ENCODE measurements at places on chromosomes 4 and X. TPM values are rescaled to one million over a fixed set of nuclear protein-coding genes. Genes with fewer than 3 reads are reported as not detected.

DNA sequence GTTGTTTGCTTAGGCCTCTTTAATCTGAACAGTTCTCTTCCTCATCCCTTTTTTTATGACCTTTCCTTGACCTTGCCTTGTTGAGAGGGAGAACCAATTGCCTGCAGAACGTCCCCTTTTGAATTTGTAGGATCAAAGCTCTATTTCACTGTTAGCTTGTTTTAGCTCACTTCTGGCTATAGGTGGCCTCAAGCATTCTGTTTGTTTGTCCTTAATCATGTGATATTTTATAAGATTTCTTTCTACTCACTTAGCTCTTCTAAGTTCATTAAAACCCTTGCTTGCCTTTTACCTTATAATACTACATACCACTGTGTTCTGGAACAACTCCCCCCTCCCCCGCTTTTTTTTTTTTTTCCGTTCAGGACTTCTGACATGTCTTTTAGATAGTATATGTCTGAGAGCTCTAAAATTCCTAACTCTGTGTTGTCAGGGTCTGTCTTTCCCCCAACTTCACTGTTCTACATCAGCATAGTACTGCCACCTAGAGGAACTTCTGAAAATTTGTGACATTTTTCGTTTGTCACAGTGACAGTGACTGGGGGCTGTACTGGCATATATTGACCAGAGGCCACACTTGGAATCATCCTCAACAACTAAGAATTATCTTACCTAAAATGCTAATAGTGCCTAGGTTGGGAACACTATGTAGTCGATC, 128.5 kb downstream of the LARP7 start:
- H3K27me3 ChIP-seq = no peaks in the 10 kb centered on the region
- no peaks in the 10 kb centered on the region for H3K36me3 ChIP-seq
- H3K4me3 ChIP-seq = no peak overlapping the region

- no peak overlapping the region for H3K4me3 ChIP-seq
- no peaks in the 10 kb centered on the region for H3K36me3 ChIP-seq
- H3K4me1 ChIP-seq = no peaks in the 10 kb centered on the region
- no peak for DNase-seq
- H3K27ac ChIP-seq = no peak overlapping the region
These were observed 82.7 kb downstream of the OTC start for GRCh38 chrX:38435130-38435529.

GRCh38 chr4:88818631-88819470, 121.2 kb upstream of the NAP1L5 start:
- H3K4me1 ChIP-seq = peaks cover 5% of the 10 kb centered on the region
- peak; percentile 23 for DNase-seq
- no peak overlapping the region for H3K4me3 ChIP-seq

GRCh38 chrX:154488336-154489075, 1.9 kb downstream of the SLC10A3 start:
- H3K4me3 ChIP-seq = no peak overlapping the region
- DNase-seq = no peak
- H3K36me3 ChIP-seq = peaks cover 35% of the 10 kb centered on the region
- H3K27ac ChIP-seq = no peak overlapping the region

GRCh38 chrX:154737136-154737535, 13.7 kb downstream of the GAB3 start:
- no peaks in the 10 kb centered on the region for H3K27me3 ChIP-seq
- peaks cover 63% of the 10 kb centered on the region for H3K4me1 ChIP-seq
- DNase-seq = no peak
- H3K27ac ChIP-seq = peak overlapping the region; percentile 73

DNA sequence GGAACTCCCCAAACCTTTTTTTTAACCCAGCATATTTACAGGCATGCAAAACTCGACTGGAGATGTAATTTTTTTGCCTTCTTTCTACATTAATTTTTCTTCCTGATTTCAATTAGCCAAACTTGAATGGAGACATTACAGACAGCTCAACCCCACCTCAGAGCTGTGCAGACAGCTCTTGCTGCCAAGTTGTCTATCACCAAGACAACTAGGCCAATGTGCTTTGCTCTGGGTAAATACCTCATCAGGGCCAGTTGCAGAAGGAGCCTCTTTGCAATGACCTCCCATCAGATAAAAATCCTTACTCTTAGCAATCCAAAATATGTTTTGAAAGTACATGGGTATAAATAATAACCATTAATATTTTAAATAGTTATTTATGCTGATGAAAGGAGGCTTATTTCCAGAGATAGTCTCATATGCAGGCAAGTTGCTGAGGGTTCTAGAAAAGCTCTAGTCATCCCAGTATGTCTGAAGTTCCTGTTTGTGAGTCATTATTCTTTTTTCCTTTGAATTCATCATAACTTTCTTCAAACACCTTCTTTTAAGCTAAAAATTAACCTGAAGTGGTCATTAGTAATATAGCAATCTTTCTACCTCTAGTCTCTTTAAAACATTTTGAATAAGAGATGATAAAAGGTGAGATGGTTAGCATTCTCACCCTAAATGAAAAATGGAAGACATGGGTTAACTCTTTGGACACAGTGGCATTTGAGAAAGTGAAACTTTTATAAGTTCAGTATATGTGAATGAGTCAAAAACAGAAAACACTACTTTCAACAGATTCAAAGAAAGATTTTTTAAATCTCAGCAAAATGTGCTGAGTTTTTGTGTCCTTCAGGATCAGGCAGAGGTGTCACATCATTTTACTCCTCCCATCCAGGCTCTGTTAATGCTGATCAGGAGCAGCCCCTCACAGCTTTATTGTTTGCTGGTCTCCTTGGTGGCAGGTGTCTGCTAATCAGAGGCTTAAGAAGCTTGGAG, 475.5 kb upstream of the FGF16 start:
- no peak for DNase-seq
- H3K36me3 ChIP-seq = no peaks in the 10 kb centered on the region

GRCh38 chrX:37047776-37048175, 39.6 kb downstream of the FAM47C start:
- H3K36me3 ChIP-seq = no peaks in the 10 kb centered on the region
- H3K27me3 ChIP-seq = no peaks in the 10 kb centered on the region
- DNase-seq = no peak

DNA sequence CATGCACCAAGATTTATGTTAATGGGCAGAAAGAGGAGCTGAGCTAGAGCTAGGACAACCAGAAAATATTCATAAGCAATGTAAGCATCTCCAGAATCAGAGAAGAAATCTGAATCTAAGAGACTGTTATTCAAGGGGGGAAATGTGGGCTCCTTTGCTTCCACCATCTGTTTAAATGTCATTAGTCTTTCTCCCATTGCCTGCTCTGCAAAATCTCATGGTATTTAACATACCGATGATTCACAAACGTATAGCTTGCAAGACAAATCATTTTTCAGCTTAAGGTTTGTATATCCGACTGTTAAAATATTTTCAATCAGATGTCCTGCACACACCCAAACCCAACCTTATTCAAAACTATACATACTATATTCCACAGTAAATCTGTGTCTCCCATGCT, 133.4 kb upstream of the TACR3 start:
- DNase-seq = no peak
- no peak overlapping the region for H3K27ac ChIP-seq
- H3K27me3 ChIP-seq = no peaks in the 10 kb centered on the region
- no peaks in the 10 kb centered on the region for H3K36me3 ChIP-seq
- H3K4me3 ChIP-seq = no peak overlapping the region

- no peaks in the 10 kb centered on the region for H3K36me3 ChIP-seq
- H3K27me3 ChIP-seq = no peaks in the 10 kb centered on the region
- H3K4me3 ChIP-seq = no peak overlapping the region
- H3K27ac ChIP-seq = no peak overlapping the region
These were observed 78.7 kb upstream of the PCDH18 start for GRCh38 chr4:137610960-137611359.

DNA sequence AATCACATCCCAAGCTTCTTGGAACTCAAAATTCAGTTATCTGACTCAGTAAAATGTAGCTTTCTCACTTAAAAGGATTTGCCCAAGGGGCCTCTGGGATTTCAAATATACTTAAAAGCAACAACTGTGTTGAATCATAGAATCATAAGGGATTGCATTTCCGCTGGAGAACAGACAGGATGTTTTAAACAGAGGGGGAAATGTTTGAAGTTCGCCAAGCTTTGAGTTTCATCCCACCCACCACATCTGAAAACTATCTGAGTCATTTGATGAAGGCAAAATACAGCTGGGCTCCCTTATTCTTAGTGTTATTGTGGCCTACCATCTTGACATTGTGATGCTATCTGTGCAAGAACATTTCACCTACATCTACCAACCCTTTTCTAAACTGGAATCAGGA, 73.5 kb downstream of the PPP1R2C start:
- H3K4me1 ChIP-seq = no peaks in the 10 kb centered on the region
- H3K4me3 ChIP-seq = no peak overlapping the region
- H3K27ac ChIP-seq = no peak overlapping the region
- no peak for DNase-seq

DNA sequence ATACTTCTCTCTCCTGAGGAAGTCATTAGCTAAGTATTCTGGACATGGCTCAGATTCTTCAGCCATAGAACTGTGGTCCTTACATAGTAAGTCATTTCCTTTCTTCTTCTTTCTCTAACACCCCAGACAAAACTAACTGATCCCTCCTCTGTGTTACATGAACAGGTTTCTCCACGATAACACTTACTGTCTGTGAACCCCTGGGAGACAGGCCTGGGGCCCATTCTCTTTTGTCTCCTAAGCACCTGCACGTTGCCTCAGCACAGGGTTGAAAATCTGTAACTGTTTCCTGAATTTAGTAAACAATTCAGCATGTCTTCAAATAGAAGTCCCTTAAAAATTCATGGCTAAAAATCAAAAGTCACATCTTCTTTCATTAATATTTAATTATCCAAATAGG, 24.7 kb downstream of the APBB2 start:
- DNase-seq = no peak
- peaks cover 6% of the 10 kb centered on the region for H3K4me1 ChIP-seq
- H3K27me3 ChIP-seq = no peaks in the 10 kb centered on the region
- no peaks in the 10 kb centered on the region for H3K36me3 ChIP-seq
- H3K27ac ChIP-seq = no peak overlapping the region
- H3K4me3 ChIP-seq = no peak overlapping the region

DNA sequence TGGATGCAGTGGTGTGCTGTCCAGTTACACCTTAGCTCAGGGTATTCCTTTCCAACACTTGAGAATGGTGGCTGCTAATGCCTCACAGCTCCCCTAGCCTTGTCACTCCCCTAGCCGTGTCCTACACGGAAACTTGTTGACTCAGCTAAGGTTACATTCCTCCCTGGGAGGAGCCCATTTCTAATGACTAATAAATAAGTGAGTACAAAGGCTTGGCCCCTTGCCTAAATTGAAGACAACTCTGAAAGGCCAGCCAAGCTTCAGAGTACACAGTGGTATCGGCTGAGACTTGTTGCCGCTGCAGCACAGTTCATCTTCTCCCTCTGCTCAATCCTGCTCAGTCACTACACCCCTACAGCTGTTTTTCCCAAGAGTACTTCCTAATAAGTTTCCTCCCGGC, 21.2 kb upstream of the SLC25A31 start:
- H3K27ac ChIP-seq = no peak overlapping the region
- DNase-seq = peak; percentile 36
- H3K4me1 ChIP-seq = peaks cover 8% of the 10 kb centered on the region
- no peaks in the 10 kb centered on the region for H3K27me3 ChIP-seq

GRCh38 chr4:146243141-146243882, 29.0 kb downstream of the REELD1 start:
- peak overlapping the region; percentile 93 for H3K27ac ChIP-seq
- peaks cover 30% of the 10 kb centered on the region for H3K4me1 ChIP-seq
- H3K4me3 ChIP-seq = no peak overlapping the region
- no peak for DNase-seq
- H3K27me3 ChIP-seq = no peaks in the 10 kb centered on the region
- no peaks in the 10 kb centered on the region for H3K36me3 ChIP-seq

Gene GPR82
- not detected for total RNA-seq

Gene ZNF157
- not detected for total RNA-seq

Gene UGT2B10
- not detected for total RNA-seq

Gene XPNPEP2
- total RNA-seq = not detected

Gene CAMK2D
- 42.8 TPM for total RNA-seq

All from SJSA1 (cell line).